IMR-90 (cell line): ENCODE measurements at places on chromosomes 5 and 9.

- H3K4me3 ChIP-seq = no peak overlapping the region
- H3K27me3 ChIP-seq = no peaks in the 10 kb centered on the region
- H3K36me3 ChIP-seq = no peaks in the 10 kb centered on the region
- no peak overlapping the region for H3K27ac ChIP-seq
- H3K4me1 ChIP-seq = 0 out of 2 replicates have a peak, but pooled peaks cover 2% of the 10 kb centered on the region
Measured at GRCh38 chr9:70494221-70494620, 79.8 kb upstream of the KLF9 start.

- H3K4me3 ChIP-seq = no peak overlapping the region
- no peak overlapping the region for H3K27ac ChIP-seq
- peaks cover 45% of the 10 kb centered on the region for H3K36me3 ChIP-seq
Measured at GRCh38 chr5:72860499-72860898, 44.0 kb downstream of the TNPO1 start.

DNA sequence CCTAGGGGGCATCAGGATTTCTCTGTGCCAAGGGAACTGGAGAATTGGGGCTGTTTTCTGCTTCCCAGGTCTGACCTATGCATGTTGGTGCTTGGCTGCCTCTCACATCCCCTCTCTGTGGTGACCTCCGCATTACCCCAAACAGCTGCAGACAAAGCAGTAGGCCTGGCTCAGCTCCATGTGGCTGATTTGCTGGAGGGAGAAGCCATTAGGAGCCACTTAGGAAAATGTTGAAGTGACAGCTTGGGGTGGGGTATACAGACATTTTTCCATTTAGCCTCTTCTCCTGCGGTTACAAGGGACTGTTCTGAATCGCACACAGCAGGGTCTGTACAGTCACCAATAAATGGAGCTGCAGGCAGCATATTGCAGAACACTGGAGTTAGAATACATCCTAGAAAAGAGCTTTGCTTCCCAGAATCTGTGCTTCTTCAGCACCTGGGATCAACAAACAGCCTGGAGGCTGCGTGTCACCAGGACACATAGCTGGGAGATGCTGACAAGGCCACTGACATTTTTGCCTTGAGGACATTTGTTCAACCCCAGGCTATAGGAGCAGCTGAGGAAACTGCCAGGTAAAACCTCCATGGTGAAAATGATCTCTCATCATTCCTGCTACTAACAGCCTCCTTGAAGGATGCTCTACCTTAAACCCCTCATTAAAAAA lies 335.3 kb downstream of the DIRAS2 start:
- H3K4me3 ChIP-seq = no peak overlapping the region
- no peak for DNase-seq
- no peaks in the 10 kb centered on the region for H3K36me3 ChIP-seq
- no peaks in the 10 kb centered on the region; the same call in 1 of the 2 replicates for H3K27me3 ChIP-seq
- no peaks in the 10 kb centered on the region for H3K4me1 ChIP-seq

- no peaks in the 10 kb centered on the region for H3K27me3 ChIP-seq
- H3K36me3 ChIP-seq = peaks cover 11% of the 10 kb centered on the region
- H3K27ac ChIP-seq = peak overlapping the region; percentile 88
- DNase-seq = peak; percentile 90
Measured at GRCh38 chr9:110919609-110920008, 118.7 kb downstream of the LPAR1 start.
